ENCODE measurements at places on chromosomes 5 and 9. TPM values are rescaled to one million over a fixed set of nuclear protein-coding genes. Genes with fewer than 3 reads are reported as not detected.

SLC34A1 gene
- not detected for total RNA-seq

MARVELD2 gene
- 4.0 TPM for total RNA-seq

HRCT1 gene
- 0.76 TPM for total RNA-seq

OR4F3 gene
- not detected for total RNA-seq

PCDHB15 gene
- 0.32 TPM for total RNA-seq

IDNK gene
- 2.9 TPM for total RNA-seq

SPRY4 gene
- 6.5 TPM for total RNA-seq

RPL35 gene
- 2,855 TPM for total RNA-seq

LHX3 gene
- not detected for total RNA-seq

CDH9 gene
- total RNA-seq, result not detected
